Dorsolateral prefrontal cortex (tissue), 122 donors: ENCODE measurements at places on chromosomes 3 and 15. TPM values are rescaled to one million over a fixed set of nuclear protein-coding genes. Genes with fewer than 3 reads are reported as not detected.

- no peak for DNase-seq
Observed at GRCh38 chr15:84750583-84751092, 2.2 kb downstream of the ZNF592 start.

GRCh38 chr3:108183181-108183580, 39.0 kb downstream of the IFT57 start:
- DNase-seq: no peak

DNA sequence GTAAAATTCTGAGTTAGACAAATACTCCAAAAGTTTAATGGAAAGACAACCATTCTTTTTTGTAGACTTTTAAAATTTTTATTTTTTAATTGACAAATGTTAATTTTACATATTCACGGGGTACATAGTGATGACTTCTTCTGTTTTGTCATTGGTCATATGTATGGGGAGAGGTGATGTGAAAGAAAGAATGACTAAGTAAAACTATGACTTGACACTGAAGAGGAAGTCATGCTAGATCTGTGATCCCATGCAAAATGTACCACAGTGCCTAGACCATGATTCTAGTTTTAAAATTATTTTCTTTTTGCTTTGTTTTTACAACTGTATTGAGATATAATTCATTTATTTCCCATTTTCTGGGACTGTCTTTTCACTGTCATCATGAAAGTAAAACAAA, 281.6 kb downstream of the MBNL1 start:
- no peak for DNase-seq

- DNase-seq: no peak
Observed at GRCh38 chr15:94236608-94237007, 5.2 kb downstream of the MCTP2 start.

- no peak for DNase-seq
Observed at GRCh38 chr15:91158415-91159394, 58.6 kb downstream of the SV2B start.

SLITRK3 gene
- 47.6 TPM for total RNA-seq

DNA sequence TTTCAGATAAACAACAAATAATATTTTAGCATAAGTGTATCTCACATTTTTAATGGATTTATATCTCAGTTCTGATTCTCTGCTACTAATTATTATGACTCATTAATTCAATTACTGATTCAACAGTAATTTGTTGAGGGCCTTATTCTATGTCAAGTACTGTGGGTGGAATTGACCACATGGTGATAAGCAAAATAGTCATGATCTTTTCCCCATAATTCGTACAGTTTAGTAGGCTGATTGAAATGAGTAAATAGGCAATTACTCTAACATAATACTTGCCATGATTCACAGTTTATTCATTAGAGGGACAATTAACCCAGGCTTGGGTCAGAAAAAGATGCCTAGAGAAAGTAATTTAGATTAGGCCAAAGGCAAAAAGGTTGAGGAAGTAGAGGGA, 60.9 kb upstream of the SLC4A7 start:
- no peak for DNase-seq

- no peak for DNase-seq
Observed at GRCh38 chr3:45568848-45569762, 25.4 kb upstream of the LIMD1 start.

BFSP2 gene
- total RNA-seq: not detected

DNA sequence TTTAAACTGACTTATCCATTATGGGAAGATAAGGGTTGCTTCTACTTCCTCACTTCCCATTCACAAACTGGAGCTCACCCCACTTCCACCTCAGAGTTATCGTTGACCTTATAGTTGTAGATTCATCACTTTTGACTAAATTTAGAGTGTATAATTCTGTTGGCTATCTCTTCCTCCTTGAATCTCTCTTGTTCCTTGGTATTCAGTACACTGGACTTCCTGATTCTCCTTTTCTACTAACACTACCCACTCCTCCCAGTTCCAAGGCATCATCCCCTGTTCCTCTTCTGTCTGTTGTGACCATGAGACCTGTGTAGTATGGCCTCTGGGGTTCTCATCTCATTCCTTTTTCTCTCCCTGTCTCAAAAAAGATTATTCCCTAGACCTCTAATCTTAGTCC, 5.9 kb upstream of the GPR87 start:
- DNase-seq: no peak

AGTR1 gene
- not detected for total RNA-seq
